ENCODE measurements at places on chromosomes 11 and 22.

GRCh38 chr22:49251371-49251770 lies 576.3 kb downstream of the BRD1 start:
- H3K4me3 ChIP-seq: no peak overlapping the region
- no peaks in the 10 kb centered on the region for H3K4me1 ChIP-seq
- DNase-seq: no peak

GRCh38 chr11:5679811-5680210 lies 5.1 kb downstream of the TRIM5 start:
- H3K4me3 ChIP-seq: no peak overlapping the region
- no peaks in the 10 kb centered on the region for H3K27me3 ChIP-seq
- H3K27ac ChIP-seq: no peak overlapping the region
- peaks cover 34% of the 10 kb centered on the region for H3K4me1 ChIP-seq

DNA sequence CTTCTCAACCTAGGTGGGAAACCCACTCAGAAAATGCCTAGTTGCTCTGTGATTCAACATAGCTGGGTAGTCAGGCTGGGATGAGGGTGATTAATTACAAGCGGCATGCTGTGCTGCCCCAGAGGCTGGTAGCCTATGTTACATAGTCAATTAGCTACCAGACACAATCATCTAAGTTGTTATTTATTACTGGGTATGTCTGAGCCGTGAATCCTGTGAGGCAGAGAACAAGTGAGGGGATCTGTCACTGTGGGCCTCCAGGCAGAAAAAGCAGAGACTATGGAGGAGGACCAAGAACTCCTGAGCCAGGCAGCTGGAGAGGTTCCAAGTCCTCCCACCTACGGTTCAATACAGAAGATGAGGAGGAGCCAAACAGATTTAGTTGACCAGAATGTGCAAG lies 186.6 kb upstream of the BDNF start:
- no peak overlapping the region for H3K4me3 ChIP-seq
- no peaks in the 10 kb centered on the region for H3K36me3 ChIP-seq
- H3K27ac ChIP-seq: no peak overlapping the region
- no peak for DNase-seq

GRCh38 chr11:27909386-27909785 lies 198.6 kb downstream of the KIF18A start:
- H3K36me3 ChIP-seq: no peaks in the 10 kb centered on the region
- H3K27ac ChIP-seq: no peak overlapping the region
- H3K4me1 ChIP-seq: no peaks in the 10 kb centered on the region

DNA sequence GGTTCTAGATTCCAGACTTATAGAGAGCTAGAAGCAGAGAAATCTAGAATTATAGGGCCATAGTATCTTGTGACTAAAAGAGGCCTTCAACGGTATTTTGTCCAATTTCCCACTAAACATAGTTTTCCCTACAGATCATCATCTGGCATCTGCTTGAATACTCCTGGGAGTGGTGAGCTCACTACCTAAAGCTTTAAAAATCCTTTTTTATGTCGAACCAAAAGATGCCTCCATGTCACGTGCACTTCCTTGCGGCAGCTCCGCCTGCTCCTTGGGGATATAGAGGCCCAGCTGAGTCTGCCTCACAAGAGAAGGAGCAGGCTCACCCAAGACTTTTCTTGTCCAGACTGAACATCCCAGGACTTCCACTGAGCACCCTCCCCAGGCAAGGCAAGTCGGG lies 4.3 kb upstream of the MB start:
- peaks cover 8% of the 10 kb centered on the region for H3K4me1 ChIP-seq
- no peak for DNase-seq
- no peak overlapping the region for H3K27ac ChIP-seq
- no peak overlapping the region for H3K4me3 ChIP-seq

DNA sequence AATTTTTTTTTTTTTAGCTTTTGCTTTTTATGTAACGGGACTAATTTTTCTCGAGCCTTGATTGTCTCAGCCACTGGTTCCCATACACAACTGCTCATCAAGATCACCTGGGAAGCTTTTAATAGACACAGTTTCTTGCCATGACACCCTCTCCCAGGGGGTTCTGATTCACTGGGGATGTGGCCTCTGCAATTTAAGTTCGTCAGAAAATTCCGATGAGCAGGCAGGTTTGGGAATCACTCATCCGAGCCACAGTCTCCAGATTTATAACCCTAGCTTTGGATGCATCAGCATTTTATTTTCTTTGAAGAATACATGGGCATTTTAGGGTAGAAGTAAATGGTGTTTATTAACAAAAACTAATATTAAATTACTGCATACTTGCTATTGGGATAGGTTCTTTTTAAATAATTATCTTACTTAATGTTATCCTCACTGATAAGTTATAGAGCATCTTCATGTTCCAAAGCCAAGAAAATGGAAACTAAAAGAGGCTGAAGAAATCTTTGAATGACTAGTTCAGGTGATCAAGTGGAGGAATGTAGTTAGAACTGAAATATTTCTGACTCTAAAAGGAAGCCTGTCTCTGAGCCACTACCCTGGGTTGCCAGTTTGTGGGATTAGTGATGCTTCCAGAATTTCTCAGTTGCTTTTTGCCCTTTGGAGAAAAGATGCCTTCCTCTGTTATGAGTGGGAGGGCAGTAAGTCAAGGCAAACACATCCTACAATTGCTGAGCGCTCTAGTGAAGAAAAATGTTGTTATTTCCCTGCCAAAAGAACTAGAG lies 319.0 kb downstream of the DDX10 start:
- H3K36me3 ChIP-seq: no peaks in the 10 kb centered on the region
- peaks cover 2% of the 10 kb centered on the region for H3K27me3 ChIP-seq
- no peak for DNase-seq
- H3K27ac ChIP-seq: no peak overlapping the region

DNA sequence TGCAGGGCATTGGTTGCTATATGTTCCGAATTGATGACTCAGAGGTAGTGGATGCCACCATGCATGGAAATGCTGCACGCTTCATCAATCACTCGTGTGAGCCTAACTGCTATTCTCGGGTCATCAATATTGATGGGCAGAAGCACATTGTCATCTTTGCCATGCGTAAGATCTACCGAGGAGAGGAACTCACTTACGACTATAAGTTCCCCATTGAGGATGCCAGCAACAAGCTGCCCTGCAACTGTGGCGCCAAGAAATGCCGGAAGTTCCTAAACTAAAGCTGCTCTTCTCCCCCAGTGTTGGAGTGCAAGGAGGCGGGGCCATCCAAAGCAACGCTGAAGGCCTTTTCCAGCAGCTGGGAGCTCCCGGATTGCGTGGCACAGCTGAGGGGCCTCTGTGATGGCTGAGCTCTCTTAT lies 5.4 kb upstream of the TTC36 start:
- H3K4me3 ChIP-seq: no peak overlapping the region
- no peaks in the 10 kb centered on the region for H3K27me3 ChIP-seq
- peaks cover 50% of the 10 kb centered on the region for H3K36me3 ChIP-seq
- H3K27ac ChIP-seq: no peak overlapping the region
- no peak for DNase-seq

DNA sequence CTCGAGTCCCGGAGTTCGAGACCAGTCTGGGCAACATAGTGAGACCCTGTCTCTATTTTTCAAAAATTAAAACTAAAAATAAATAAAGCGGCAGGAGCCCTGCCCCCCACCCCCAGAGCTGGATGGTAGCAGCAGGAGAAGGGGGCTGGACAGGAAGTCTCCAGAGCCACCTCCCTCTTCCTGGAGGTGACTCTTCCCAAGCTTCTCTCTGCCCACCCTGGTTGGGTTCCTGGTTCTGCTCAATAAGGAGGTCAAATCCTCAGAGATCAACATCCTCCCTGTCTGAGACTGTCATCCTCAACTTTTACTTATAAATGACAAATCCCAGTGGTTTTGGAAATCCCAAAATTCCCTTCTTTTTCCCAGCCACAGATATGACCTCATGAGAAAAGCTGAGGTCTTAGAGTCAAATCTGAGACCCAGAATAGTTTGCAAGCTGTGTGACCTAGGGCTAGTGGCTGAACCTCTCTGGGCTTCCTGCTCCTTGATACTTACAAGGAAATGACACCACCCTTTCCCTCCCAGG lies 987 bp downstream of the C1QTNF6 start:
- H3K36me3 ChIP-seq: peaks cover 9% of the 10 kb centered on the region
- no peak overlapping the region for H3K27ac ChIP-seq
- H3K4me1 ChIP-seq: peaks cover 43% of the 10 kb centered on the region
- no peak for DNase-seq

DNA sequence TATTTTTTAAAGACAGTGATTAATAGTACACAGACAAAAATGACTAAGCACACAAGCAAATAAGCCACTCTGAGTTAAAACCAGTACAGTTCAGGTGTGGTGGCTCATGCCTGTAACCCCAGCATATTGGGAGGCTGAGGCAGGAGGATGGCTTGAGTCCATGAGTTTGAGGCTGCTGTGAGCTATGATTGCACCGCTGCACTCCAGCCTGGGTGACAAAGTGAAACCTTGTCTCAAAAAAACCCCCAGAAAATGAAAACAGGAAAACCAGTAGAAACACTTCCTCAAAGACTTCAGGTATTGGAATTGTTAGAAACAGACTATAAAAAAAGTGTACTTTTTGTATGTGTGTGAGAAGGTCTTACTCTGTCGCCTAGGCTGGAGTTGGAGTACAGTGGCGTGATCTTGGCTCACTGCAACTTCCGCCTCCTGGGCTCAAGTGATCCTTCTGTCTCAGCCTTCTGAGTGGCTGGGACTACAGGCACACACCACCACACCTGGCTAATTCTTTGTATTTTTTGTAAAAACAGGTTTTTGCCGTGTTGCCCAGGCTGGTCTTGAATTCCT lies 33.0 kb downstream of the PPP6R2 start:
- H3K4me3 ChIP-seq: no peak overlapping the region
- H3K4me1 ChIP-seq: peaks cover 11% of the 10 kb centered on the region
- peaks cover 42% of the 10 kb centered on the region for H3K36me3 ChIP-seq
- DNase-seq: no peak
- H3K27ac ChIP-seq: peak overlapping the region; percentile 45
- no peaks in the 10 kb centered on the region for H3K27me3 ChIP-seq

DNA sequence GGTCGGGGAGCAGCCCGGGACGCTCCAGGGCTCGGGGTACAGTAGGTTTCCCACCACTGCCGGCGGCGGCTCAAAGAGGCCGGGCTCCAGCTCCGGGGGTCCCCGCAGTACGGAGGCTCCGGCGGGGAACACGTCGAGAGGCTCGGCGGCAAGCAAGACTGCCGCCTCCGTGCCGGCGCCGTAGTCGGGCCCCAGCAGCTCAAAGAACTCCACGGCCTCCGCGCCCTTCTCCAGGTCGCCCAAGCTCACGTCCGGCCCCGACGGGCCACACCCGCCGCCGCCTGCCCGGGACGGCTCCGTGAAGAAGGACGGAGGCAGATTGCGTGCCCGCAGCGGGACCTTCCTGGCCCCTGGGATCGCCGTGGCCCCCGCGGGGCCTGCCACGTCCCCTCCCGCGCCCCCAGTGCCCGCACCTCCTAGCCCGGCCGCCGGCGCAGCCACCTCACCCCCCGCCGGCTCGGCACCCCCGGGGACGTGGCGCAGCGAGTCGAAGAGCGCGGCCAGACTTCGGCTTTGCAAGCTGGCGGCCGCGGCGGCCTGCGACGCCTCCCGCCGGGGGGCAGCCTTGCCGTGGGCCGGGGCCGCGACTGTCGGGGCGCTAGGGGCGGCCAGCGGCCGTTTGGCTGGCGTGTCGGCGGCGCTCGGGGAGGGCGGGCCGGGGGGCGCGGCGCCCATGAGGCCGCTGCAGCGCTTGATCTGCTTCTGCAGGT lies 775 bp downstream of the FAM181B start:
- H3K36me3 ChIP-seq: no peaks in the 10 kb centered on the region
- no peak for DNase-seq
- peak overlapping the region; percentile 61 for H3K4me3 ChIP-seq
- peaks cover 78% of the 10 kb centered on the region for H3K27me3 ChIP-seq
- H3K27ac ChIP-seq: no peak overlapping the region
- H3K4me1 ChIP-seq: no peaks in the 10 kb centered on the region

DNA sequence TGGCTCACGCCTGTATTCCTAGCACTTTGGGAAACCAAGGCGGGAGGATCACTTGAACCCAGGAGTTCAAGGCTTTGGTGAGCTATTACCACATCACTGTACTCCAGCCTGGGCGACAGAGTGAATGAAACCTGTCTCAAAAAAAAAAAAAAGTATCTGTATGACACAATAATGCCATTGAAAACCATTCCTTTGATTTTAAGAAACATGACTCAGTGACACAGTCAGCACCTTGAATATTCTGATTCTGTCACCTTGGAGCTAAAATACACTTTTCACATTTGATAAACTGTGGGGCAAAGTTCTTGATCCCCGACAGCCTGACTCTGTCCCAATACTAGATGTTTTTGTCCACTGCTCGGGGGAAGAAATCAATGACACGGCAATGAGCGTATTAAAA lies 16.7 kb upstream of the ELFN2 start:
- H3K4me1 ChIP-seq: peaks cover 3% of the 10 kb centered on the region
- no peak for DNase-seq
- H3K36me3 ChIP-seq: no peaks in the 10 kb centered on the region
- no peak overlapping the region for H3K4me3 ChIP-seq
- peaks cover 9% of the 10 kb centered on the region for H3K27me3 ChIP-seq

GRCh38 chr11:124310721-124311120 lies 3.0 kb downstream of the OR8D1 start:
- H3K4me3 ChIP-seq: no peak overlapping the region
- no peaks in the 10 kb centered on the region for H3K36me3 ChIP-seq
- no peaks in the 10 kb centered on the region for H3K4me1 ChIP-seq
- no peak overlapping the region for H3K27ac ChIP-seq
- H3K27me3 ChIP-seq: no peaks in the 10 kb centered on the region

All from T-helper 2 cell treated with Interferon-gamma antibody and Interleukin-4, amounts not matched to agents 5 μg/mL and 100 μg/mL, for 36 hours (primary cell).